ENCODE measurements at places on chromosomes 5 and 9.

- no peak for DNase-seq
These were observed 984.9 kb downstream of the TLE4 start for GRCh38 chr9:80556631-80557030.

DNA sequence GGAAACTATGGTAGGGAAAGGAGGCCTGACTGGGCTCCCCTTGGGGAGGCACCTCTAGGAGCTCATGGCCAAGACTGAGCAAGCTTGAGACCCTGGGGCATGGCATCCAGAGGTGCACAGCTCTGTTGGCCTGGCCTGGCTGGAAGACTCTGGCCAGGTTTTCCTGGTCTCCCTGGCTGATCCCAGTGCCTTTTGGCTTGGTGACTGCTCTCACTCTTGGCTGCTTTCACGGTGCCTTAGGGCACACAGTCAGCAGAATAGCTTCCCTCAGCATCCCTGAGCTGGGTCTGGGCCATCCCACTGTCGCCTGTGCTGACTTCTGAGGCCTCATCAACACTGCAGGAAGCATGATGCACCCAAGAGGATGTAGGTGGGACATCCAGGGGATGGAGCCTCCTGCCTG, 13.4 kb upstream of the DELE1 start:
- DNase-seq, result no peak

DNA sequence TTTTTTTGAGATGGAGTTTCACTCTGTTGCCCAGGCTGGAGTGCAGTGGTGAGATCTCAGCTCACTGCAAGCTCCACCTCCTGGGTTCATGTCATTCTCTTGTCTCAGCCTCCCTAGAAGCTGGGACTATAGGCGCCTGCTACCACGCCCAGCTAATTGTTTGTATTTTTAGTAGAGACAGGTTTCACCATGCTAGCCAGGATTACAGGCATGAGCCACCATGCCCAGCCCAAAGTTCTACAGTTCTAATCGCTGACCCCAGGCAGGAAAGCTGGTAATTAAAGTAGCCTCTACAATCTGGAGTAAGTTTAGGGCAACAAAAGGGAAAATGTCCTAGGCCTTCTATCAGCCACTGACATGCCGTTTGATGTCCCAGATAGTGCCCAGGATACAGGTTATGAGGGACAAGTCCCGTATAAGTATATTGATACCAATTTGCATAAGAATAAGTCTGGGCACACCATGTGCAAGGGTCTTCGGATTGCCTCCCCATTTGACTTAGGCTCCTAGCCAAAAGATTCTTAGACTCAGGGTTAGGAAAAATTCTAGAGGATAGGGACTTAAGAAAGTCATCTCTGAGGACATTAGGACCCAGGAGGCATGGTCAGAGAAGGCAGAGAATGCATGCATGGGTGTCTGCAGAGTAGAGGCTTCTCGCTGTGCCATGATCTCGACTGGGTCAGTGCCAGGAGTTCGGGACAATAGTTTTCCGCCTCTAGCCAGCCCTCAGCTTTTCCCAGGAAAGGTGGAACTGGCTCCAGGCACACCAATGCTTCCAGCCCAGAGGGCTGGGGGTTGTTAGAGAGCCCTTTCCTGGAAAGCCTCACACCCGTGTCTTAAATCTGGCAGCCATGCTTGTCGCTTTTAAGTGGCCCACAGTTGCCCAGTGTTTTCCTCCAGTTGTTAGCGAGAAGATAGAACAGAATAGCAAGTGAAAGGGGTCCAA, 1111.1 kb downstream of the TAF11L14 start:
- no peak for DNase-seq

- DNase-seq, result no peak
These were observed 239.6 kb upstream of the RIOK2 start for GRCh38 chr5:97422678-97423077.

GRCh38 chr5:6554812-6555211, 78.0 kb downstream of the NSUN2 start:
- DNase-seq, result no peak

DNA sequence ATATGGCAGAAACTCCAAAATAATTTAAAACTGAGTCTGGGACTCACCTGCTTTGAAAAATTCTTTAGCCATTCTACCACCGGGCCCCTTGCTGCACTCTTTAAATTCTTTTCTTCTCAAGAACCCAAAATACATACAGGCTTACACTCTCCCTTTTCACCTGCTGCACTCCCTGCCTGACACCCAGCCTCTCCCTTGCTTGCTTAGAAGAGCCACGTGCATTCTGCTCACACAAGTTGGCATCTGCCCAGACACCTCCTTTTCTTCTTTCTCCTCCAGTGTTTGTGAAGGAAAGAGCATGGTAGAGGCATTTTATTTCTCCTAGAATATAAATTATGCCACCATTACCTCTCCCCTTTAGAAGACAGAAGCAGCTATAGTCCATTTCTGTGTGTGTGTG, 39.0 kb upstream of the AOPEP start:
- DNase-seq, result no peak

GRCh38 chr9:106878934-106879333, 16.0 kb downstream of the ZNF462 start:
- no peak for DNase-seq

Data from activated CD4-positive, alpha-beta T cell treated with anti-CD3 and anti-CD28 coated beads for 24 hours (primary cell).